ENCODE measurements at places on chromosomes 5 and 9.
A peak's percentile ranks its signal among the peaks of the same experiment; 100 is the strongest.

DNA sequence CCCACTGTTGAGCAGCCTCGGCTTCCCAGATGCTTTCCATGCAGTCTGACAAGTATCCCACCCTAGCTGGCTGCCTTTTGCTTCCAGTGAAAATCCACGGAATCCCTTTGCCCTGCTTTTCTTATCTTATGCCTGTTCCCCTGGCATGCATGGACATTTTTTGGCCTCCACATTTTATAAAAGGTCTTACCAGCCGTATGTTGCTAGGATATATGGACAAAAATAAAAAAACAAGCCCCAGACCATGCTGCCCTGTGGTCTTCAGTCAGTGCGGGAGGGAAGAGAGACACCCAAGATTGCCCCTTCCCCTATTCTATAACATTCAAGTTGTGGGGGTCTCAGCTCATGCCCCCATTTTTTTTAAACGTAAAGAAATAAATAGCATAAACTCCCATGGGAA, 129.6 kb downstream of the COL23A1 start:
- DNase-seq, result no peak

DNA sequence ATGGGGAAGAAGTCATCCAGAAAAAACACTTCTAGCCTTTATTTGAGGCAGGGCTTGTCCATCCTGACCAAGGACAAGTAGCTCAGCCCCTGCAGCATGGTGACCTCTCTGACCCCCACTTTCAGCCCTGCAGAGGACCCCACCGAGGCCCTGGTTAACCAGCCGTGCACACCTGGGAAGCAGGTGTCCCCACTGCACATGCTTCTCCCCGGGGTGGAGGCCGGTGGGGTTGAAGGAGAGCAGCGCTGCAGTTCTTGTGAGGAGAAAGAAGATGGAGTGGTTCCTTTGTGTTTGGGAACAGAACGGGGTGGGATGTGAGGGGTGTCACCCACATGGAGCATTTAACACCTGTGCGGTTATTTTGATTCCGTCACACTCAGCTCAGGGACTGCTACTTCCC, 21.1 kb upstream of the ZBTB34 start:
- DNase-seq, result no peak

GRCh38 chr9:126722922-126723806, 81.7 kb upstream of the ZBTB43 start:
- peak; percentile 59 for DNase-seq

- DNase-seq, result no peak
Observed at GRCh38 chr5:54257366-54258118, 52.8 kb downstream of the ARL15 start.

DNA sequence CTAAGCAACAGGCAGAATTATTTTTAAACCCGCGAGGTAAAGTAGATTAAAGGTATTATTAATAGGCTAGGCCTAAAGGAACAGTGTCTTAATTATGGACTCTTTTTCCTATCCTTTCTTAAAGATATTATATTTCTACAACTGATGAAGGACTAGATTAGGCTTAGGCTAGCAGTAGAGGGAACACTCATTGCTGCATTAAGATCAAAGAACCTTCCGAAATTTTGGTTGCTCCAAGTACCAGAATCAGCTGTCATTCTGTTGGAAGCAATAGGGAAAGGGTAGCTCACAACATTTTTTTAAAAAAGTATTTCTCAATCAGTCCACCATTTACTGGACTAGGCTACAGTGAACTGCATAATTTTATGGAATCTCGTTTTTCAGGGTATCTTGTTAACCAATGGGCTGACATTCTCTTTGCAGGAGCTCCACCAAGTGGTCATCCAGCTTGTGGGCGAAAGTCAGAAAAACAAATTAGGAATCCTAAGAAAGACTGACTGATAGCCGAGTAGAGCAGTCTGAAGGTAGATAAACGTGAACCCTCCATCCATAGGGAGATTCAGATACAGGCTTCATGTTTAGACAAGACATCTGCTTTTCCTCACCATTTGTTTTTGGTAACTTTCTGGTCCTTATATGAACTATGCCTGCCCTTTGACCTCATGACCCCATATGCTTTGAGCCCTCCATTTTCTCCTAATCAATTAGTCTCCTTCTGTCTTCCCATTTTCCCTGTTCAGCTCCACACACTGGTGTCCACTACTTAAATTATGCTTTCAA, 103.6 kb upstream of the CHD1 start:
- peak; percentile 18 for DNase-seq

GRCh38 chr9:130542457-130543228, 36.7 kb upstream of the FUBP3 start:
- DNase-seq, result no peak

- DNase-seq, result no peak
Observed at GRCh38 chr5:163941079-163941478, 435.7 kb downstream of the MAT2B start.

- DNase-seq, result no peak
Observed at GRCh38 chr5:150195736-150196485, 6.0 kb downstream of the SLC6A7 start.

- DNase-seq, result no peak
Observed at GRCh38 chr5:115737452-115737851, 79.0 kb downstream of the CDO1 start.

DNA sequence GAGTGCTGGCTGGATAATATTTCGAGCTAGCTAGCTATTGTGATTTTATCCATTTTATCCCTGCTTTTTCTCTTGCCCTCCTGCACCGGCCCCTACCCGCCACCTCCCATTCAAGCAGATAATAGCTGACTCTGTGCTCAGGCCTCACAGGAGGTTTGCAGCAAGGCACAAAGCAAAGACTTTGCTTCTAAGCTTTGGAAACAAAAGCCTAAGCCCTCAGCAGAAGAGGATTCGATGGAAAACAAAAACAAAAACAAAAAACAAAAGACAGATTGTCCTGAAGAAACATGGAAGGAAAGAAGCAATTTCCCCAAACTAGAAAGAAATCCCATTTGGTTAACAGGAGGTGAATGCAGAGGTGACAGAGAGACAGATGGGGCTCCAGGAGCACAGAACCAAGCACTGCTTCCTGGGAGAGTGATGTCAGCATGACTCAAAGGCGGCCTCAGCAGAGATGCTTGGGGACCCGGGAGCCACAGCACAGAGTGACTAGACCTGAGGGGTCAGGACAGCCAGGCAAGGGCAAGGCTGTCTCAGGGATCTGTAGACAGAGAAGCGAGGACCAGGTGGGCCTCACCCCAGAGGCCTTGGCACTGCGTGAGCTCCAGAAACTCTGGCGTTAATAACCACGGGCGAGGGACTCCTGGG, 28.4 kb downstream of the MTX3 start:
- peak; percentile 58 for DNase-seq

DNA sequence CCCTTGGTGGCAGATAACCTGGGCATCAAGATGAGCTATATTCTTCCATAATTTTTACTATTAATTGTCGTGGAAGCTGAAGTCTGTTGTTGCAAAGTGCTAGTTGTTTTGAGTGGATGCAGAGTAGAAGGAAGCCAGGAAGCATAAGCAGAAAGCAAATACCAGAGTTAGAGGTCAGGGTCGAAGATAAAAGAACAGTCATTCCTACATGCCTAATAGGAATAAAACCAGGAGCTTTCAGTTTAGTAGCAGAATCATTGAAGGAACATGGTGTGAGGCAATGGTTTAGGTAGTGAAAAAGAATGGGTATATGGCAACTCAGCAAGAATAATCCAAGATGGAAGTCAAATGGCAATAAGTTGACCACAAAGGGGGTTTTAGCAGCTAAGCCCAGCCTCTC, 121.6 kb upstream of the FST start:
- DNase-seq, result no peak

GRCh38 chr9:87343816-87344430, 153.7 kb upstream of the DAPK1 start:
- no peak for DNase-seq

GRCh38 chr9:127955294-127956015, 17.8 kb upstream of the DPM2 start:
- peak; percentile 84 for DNase-seq

- DNase-seq, result no peak
Observed at GRCh38 chr5:112117551-112117950, 301.5 kb downstream of the EPB41L4A start.

DNA sequence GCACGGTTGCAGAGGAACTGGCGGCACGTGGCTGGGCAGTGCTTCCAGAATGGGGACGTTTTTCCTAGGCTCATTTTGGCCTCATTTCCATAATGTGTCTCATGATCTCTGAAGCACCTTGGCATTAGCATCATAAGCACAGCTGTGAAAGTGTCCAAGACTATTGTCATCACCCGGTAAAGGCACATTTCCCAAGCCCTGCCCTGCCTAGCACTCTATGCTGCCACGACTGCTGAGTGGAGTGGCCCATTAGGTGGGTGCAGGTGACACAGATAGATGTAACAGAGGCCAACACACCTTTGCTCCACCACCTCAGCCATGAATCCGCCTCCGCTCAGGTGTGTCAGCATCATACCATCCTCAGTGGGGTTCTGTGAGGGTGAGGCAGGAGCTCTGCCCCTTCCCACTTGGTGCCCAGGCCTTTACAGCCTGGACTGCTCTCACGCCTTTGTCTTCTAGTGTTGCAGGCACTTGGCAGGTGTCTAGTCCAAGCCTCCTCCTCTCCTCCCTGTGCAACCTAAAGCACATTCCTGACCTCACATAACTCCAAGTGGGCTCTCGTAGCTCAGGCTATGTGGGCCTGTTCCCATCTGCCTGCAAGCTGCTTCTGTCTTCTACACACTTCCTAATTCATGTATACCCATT, 213.0 kb downstream of the FSTL4 start:
- DNase-seq, result no peak

DNA sequence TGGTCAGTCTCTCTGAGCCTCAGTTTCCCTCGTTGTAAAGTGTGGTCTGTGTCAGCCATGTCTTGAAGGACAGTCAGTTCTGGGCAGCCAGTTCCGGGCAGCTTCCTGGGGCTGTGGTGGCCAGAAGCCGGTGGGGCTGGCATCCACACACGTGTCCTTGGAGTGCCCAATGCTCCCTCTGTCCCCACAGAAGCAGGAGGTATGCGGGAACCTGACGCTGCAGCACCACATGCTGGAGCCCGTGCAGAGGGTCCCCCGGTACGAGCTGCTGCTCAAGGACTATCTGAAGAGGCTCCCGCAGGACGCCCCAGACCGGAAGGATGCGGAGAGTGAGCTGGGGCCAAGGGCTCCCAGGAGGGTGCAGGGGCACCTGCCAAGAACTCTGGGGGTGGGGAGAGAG, 48.4 kb upstream of the SUSD3 start:
- no peak for DNase-seq

GRCh38 chr5:16260000-16260399, 80.4 kb upstream of the MARCHF11 start:
- DNase-seq, result no peak

GRCh38 chr5:174520420-174521396, 203.7 kb upstream of the MSX2 start:
- DNase-seq, result no peak

- DNase-seq, result peak; percentile 44
Observed at GRCh38 chr9:135887585-135888050, 19.7 kb downstream of the CAMSAP1 start.

DNA sequence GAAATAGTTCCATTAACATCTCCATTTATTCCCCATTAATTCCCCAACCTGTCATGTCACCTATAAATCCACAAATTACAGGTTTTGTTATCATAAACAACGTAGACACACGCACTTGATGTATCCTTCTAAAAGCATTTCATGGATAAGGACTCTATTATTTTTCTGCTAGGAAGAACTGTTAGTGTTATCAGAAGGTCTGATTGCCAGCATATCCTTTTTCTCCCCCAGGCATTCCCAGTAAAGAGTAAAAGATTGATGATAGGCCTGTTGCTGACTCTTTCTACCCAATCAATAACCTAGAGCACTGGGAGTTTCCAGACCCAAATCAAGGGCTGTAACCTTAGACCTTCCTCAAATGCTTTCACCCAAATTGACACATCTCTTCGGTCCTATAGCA, 60.8 kb downstream of the RFK start:
- no peak for DNase-seq

DNA sequence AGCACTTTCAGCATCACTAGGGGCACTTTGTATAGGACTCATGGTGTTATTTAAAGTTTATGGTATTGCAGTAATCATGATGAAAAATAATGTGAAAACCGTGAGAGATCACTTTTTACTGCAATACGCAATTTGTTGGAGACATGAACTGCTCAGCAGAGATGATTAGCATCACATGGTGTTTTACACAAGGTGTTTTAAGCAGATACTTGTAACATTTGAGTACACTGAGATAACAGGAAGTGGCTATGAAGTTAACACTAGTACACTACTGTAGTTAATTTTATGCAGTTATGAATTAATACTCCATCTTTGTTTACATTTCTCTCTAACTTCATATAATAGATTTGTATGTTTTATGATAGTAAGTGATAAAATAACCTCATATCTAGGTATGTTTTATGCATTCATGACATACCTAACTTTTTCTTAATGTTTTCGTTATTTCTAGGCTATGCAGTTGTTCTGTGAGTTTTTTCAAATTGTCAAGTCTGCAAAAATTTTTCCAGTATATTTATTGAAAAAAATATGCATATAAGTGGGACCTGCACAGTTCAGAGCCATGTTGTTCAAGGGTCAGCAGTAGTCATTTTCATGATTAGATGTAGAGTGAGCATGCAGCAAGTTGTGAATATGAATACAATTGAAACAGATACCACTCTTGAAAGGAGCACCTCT, 13.0 kb downstream of the SUB1 start:
- no peak for DNase-seq

GRCh38 chr9:89801341-89801740, 196.5 kb downstream of the GADD45G start:
- DNase-seq, result no peak

GRCh38 chr9:126128494-126129142, 198.0 kb upstream of the MVB12B start:
- DNase-seq, result no peak

DNA sequence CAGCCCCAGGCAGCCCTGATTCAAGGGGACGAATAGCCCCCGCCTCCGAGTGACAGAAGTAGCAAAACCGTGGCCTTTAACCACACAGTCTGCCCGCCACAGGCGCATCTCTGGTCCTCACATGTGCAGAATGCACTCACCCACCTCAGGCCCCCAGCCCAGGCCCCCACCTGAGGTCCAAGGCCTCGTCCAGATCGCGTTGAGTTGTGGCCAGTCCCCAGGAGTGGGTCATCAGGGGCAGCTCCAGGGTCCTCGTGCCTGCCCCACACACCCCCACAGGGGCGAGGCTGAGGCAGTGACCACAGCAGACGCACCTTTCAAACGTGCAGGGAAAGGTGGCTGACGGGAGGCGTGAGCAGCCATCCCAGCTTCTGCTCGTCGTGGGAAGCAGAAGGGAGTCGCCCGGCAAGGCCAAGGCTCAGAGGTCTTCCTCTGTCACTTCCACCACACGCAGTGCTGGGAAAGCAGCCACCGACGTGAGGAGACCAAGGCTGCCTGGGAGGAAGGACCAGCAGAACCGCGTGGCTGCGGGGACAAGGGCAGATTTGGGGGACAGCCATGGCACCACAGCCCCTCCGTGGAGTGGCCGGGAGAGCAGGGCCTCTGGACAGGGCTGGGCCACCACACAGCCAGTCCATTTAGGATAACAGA, 77.8 kb upstream of the OTULINL start:
- DNase-seq, result no peak

DNA sequence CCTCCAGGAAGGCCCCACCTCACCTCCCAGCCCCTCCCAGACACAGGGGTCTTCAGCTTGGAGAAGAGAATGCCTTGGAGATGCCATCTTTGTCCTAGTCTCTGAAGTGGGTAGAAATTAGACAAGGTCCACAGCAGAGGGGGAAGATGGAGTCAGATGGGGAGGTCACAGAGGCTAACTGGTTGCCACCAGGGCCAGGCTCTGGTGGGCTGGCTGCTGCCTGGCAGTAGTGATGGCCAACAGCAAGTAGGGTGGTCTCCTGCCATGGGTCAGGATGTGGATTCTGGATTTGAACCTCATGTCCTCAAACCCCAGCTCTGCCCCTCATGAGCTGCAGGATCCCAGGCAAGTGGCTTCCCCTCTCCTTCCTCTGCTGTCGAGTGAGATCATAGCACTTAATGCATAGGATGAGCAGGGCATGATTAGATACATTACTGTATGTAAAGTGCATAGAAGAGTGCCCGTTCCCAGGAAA, 38.7 kb upstream of the NEK6 start:
- no peak for DNase-seq

Measured in stimulated activated CD4-positive, alpha-beta T cell treated with anti-CD3 and anti-CD28 coated beads, Interleukin-15, amount 100 ng/mL, for 48 hours (primary cell).